Activated CD8-positive, alpha-beta memory T cell treated with anti-CD3 and anti-CD28 coated beads, Interleukin-2, amount 10 ng/mL, durations not matched to agents 7 days and 5 days (primary cell): ENCODE measurements at places on chromosomes 1 and 21. TPM values are rescaled to one million over a fixed set of nuclear protein-coding genes. Genes with fewer than 3 reads are reported as not detected.
A peak's percentile ranks its signal among the peaks of the same experiment; 100 is the strongest.

DNA sequence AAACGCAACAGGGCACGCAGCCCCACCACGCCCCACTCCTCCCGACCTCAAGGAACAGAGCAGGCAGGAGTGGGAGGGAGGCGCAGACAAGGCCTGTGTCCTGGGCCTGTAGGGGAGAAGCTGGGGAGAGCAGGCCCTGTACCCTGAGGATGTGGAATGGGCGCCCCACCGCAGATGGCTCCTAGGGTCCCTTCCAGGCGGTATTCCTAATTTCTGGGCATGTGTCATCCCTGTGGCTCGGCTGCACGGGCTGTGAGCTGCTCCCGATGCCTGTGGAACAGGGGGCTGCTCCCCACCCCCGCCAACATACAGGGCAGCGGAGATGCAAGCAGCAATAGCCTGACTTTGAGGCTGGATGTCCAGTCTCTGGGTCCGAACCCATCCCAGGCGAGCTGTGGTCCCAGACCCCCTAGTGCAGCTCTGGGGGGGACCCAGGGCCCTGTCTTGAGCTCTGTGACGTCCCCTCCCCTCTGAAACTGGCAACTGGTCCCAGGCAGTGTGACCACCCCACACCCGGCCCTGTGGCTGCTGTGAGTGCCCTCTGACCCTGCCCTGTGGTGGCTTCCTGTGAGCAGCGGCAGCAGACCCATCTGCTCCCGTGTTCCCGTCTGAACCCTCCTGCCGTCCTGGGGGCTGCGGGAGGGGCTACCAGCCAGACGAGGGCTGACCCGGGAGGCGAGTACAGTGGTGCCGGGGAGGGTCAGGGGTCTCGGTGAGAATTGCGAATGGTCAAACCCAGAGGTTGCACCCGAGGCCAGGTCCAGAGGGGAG, 13.9 kb upstream of the COL6A2 start:
- H3K27me3 ChIP-seq, result peaks cover 5% of the 10 kb centered on the region
- no peaks in the 10 kb centered on the region for H3K36me3 ChIP-seq
- H3K4me1 ChIP-seq, result no peaks in the 10 kb centered on the region
- no peak overlapping the region for H3K27ac ChIP-seq
- peak; percentile 25 for DNase-seq

Gene LCE2A
- not detected for total RNA-seq

GRCh38 chr1:116277840-116278540, 95.1 kb upstream of the ATP1A1 start:
- H3K27me3 ChIP-seq, result peaks cover 10% of the 10 kb centered on the region
- no peak for DNase-seq
- no peak overlapping the region for H3K27ac ChIP-seq
- H3K4me3 ChIP-seq, result no peak overlapping the region
- H3K36me3 ChIP-seq, result no peaks in the 10 kb centered on the region
- no peaks in the 10 kb centered on the region for H3K4me1 ChIP-seq

DNA sequence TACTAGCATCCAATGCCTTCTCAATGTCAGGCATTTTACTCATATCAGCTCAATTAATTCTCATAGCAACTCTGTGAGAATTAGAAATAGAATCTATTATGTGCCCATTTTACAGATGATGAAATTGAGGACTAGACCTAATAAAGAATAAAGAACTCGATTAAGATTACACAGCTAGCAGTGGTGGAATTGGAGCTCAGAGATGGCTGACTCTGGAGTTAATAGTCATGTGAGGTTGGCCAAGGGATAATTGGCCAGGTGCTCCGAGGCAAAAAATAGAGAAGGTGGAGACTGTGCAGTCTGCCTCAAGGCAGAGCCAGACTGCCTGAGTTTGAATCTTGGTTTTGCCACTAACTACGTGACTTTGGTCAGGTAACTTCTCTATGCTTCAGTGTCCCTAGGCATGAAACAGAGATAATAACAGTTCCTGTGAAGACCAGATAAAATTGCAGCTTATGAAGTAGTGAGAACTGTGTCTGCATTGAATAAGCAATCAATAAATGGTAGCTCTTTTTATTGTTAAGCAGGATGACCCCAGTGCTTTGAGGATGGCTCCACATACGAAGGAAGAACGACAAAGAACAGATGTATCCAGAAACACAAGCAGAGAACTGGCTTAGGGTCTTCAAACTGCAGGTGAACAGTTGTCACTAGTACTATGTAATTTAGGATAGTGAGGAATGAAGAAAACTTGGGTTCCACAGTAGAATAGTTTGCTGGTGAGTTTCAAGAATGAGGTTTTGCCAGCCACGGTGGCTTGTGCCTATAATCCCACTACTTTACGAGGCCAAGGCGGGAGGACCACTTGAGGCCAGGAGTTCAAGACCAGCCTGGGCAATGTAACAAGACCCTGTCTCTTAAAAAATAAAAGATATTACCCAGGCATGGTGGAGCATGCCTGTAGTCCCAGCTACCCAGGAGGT, 6.9 kb upstream of the CCSAP start:
- H3K27ac ChIP-seq, result no peak overlapping the region
- peaks cover 1% of the 10 kb centered on the region for H3K36me3 ChIP-seq
- no peak for DNase-seq
- H3K4me3 ChIP-seq, result no peak overlapping the region
- peaks cover 53% of the 10 kb centered on the region for H3K27me3 ChIP-seq

DNA sequence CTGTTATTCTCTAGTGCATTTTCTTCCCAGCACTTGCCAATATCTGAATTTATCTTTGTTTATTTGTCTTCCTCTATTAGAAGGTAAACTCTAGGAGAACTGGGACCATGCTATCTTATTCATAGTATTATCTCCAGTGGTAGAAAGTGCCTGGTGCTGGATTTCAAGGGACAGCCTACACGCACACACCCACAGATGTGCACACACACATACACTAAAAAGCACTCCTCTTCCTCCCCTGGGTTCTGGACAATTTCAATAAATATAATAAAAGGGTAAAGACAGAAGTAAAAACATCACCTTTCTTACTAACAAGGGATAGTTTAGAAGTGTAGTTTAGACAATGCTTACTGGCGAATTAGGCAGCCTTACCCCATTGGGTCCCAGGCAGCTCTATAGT, 28.5 kb upstream of the USP24 start:
- H3K4me1 ChIP-seq, result peaks cover 3% of the 10 kb centered on the region
- no peak overlapping the region for H3K4me3 ChIP-seq
- H3K27me3 ChIP-seq, result peaks cover 9% of the 10 kb centered on the region
- H3K36me3 ChIP-seq, result no peaks in the 10 kb centered on the region
- no peak overlapping the region for H3K27ac ChIP-seq

DNA sequence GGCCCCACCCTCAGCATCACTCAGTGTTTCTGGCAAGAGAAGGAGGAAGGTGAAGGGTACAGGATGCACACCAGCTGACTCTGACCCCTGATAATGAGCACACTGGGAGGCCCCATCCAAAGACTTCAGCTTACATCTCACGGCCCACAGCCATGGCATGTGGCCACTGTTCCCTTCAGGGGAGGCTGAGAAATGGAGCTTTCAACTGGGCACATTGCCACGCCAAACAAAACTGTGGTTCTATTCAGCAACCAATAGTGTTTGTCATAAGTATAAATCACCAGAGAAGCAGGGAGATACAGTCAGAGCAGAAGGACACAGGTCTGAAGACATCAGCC, 12.7 kb upstream of the TRAF3IP3 start:
- no peaks in the 10 kb centered on the region for H3K36me3 ChIP-seq
- no peaks in the 10 kb centered on the region for H3K27me3 ChIP-seq
- H3K27ac ChIP-seq, result no peak overlapping the region
- no peak overlapping the region for H3K4me3 ChIP-seq

- no peak overlapping the region for H3K4me3 ChIP-seq
- no peaks in the 10 kb centered on the region for H3K36me3 ChIP-seq
- no peaks in the 10 kb centered on the region for H3K27me3 ChIP-seq
- no peak overlapping the region for H3K27ac ChIP-seq
- no peak for DNase-seq
- H3K4me1 ChIP-seq, result peaks cover 3% of the 10 kb centered on the region
Observed at GRCh38 chr1:45400049-45400448, 59.8 kb upstream of the MUTYH start.

DNA sequence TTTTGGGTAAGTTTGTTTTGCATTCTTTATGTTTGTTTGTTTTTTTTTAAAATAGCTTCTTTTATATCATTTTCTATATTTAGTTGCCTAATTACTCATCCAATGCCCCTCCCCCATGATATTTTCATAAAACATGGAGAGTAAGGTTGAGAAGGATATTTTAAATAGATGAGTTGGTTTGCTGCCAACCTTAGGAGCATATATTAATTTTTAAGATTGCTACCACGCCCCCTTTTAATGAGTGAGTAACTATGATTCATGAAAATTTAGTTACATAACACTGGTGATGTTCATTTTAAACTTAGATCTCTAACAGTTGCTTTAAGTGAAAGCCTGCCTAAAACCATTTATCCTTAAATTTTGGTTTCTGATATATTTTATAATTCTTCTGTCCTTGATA, 18.7 kb downstream of the TMEM50A start:
- no peak for DNase-seq
- H3K36me3 ChIP-seq, result peaks cover 57% of the 10 kb centered on the region
- H3K4me1 ChIP-seq, result peaks cover 42% of the 10 kb centered on the region
- peak overlapping the region; percentile 11 for H3K4me3 ChIP-seq
- peak overlapping the region; percentile 80 for H3K27ac ChIP-seq

Gene OR2W3
- not detected for total RNA-seq

DNA sequence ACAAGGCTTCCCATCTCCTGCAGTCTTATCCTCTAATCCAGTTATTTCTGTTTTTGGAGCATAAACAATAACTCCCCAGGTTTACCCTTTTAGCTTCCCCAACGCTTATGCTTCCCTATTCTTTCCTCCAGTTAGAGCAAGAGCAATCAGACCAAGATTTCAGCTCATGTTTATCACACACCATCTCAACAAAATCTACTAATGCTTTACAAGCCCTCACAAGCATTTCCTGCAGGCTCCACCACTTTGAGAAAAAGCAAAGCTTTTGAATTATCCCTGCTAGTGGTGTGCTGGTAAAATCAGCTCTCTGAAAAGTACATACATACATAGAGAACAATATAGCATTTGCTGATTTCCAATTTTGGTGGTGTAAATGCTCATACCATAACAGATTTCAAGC, 92.9 kb downstream of the EDEM3 start:
- H3K4me3 ChIP-seq, result no peak overlapping the region
- H3K27me3 ChIP-seq, result peaks cover 7% of the 10 kb centered on the region
- H3K4me1 ChIP-seq, result peaks cover 3% of the 10 kb centered on the region
- no peaks in the 10 kb centered on the region for H3K36me3 ChIP-seq
- no peak for DNase-seq

Gene TINAGL1
- total RNA-seq, result not detected

Gene TEX38
- not detected for total RNA-seq

DNA sequence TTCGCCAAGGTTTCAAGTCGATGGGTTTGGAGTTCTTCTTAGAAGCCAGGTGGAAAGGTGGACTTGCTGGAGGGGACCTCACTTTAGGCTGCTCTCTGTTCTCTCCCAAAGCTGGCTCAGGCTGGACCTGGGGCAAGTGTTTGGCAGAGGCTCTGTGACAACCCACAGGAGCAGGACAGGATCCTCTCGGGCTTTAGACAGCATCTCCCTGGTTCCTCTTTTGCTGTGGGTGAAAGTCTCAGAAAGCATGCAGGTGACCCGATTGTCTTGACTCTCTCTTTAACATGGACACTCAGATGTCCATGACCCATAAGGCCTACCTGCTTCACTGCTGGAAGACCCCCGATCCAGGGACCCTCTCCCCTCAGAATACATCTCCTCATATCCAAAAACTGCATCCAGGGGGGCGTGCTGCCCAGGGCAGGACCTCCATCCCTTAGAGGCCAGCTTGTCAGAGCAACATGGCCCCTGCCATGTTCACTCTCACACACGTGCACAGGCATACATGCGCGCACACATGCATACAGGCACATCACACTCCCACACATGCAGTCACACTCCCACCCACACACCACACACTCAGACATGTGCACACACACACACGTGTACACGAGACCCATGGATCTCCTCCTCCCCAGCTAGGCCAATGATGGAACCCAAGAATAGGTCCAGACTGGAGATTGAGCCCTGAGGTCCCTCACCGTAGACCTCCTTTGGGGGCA, 21.3 kb downstream of the MRPL37 start:
- H3K27me3 ChIP-seq, result no peaks in the 10 kb centered on the region
- no peak for DNase-seq
- H3K4me3 ChIP-seq, result no peak overlapping the region
- peaks cover 6% of the 10 kb centered on the region for H3K4me1 ChIP-seq
- H3K27ac ChIP-seq, result peak overlapping the region; percentile 11

Gene STUM
- not detected for total RNA-seq

- peaks cover 39% of the 10 kb centered on the region for H3K27me3 ChIP-seq
- no peak for DNase-seq
- no peak overlapping the region for H3K27ac ChIP-seq
- no peaks in the 10 kb centered on the region for H3K36me3 ChIP-seq
Observed at GRCh38 chr1:85216697-85217096, 15.9 kb upstream of the SYDE2 start.

Gene KCNJ15
- total RNA-seq, result not detected

DNA sequence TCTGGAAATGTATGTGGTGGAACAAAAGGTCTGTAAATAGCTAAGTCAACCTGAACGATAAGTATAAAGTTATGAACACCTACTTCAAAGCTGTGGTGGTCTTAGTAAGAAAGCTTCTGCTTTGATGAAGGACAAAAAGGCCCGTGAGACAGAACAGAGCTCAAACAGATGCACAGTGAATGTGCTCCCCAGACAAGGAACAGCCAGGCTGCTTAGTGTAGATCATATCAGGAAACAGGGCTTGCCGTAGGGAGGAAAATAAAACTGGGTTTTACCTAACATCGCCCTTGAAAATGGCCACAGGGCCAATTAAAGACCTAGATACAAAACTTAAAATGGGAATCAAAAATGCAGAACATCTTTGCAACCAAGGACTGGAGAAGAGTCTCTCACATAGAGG, 40.2 kb downstream of the PRSS38 start:
- no peak overlapping the region for H3K27ac ChIP-seq
- H3K36me3 ChIP-seq, result no peaks in the 10 kb centered on the region
- DNase-seq, result no peak
- H3K4me1 ChIP-seq, result no peaks in the 10 kb centered on the region

Gene BTBD19
- 3.7 TPM for total RNA-seq

Gene FOXD2
- total RNA-seq, result 0.53 TPM

DNA sequence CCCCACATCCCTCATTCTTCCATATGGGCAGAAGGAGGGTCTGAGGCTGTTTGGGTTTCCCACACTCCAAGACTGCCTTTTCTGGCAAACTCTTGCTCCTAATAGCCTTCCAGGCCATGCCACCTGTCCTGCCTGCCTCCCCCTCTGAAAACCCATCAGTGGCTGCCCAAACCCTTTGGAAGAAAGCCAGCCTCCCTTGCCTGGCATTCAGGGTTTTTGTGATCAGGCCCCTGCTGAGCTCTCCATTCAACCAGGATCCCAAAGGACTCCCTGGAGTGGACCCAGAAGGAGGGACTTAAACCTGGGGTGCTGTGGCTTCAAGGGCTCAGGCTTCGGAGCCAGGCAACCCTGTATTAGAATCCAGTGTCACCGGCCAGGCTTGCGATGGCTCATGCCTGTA, 4.2 kb upstream of the GUCA2A start:
- H3K36me3 ChIP-seq, result no peaks in the 10 kb centered on the region
- H3K4me3 ChIP-seq, result no peak overlapping the region
- no peaks in the 10 kb centered on the region for H3K4me1 ChIP-seq
- H3K27me3 ChIP-seq, result no peaks in the 10 kb centered on the region

GRCh38 chr1:81192647-81193642, 607.8 kb upstream of the ADGRL2 start:
- no peaks in the 10 kb centered on the region for H3K36me3 ChIP-seq
- no peaks in the 10 kb centered on the region for H3K4me1 ChIP-seq
- H3K27ac ChIP-seq, result no peak overlapping the region
